ENCODE measurements at places on chromosomes 4 and X. TPM values are rescaled to one million over a fixed set of nuclear protein-coding genes. Genes with fewer than 3 reads are reported as not detected.

DNA sequence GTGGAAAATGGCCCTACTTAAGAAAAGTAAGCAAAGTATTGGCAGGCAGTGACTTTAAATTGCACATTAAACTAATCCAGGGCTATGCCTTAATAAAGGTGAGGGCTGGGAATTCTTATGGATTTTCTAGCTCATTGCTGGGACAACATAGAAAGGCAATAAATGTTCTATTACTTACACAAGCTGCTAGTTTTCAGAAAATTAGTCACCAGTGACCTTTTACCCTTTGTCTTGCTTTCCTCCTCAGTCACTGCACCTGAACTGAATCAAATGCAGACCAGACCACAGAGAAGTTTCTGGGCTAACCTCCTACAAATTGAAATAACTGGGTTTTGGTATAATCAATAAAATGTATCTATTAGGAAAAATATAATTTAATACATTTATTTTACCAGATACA is 694.4 kb upstream of the FAM241A start:
- no peaks in the 10 kb centered on the region for H3K4me1 ChIP-seq
- no peak overlapping the region for H3K27ac ChIP-seq
- DNase-seq: no peak
- H3K4me3 ChIP-seq: no peak overlapping the region
- H3K27me3 ChIP-seq: no peaks in the 10 kb centered on the region

GRCh38 chrX:6095469-6095868 is 133.2 kb downstream of the NLGN4X start:
- no peaks in the 10 kb centered on the region for H3K36me3 ChIP-seq
- no peak overlapping the region for H3K4me3 ChIP-seq
- no peaks in the 10 kb centered on the region for H3K27me3 ChIP-seq

GSX2 gene
- polyA plus RNA-seq: not detected

ADGRG4 gene
- not detected for polyA plus RNA-seq

Measured in lung (tissue), 17 donors.